ENCODE measurements at places on chromosomes 3 and 15.

DNA sequence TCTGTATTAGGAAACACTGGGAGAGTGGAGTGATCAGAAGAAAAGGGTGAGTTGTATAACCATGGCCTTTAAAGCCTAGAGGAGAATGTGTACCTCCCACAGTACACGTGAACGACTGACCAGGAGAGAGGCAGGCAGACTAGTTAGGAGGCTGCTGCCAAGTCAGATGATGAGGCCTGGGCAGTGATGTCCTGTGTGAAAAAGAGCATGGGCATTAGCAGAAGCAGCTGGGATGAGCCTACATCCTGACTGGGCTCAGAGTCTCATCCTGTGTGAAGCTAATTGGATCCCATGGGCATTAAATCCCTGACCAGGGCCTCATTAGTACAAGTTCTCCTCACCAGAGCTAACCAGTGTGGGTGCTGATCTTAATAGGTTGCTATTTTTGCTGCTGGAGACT lies 89.1 kb upstream of the SLC2A2 start:
- DNase-seq: no peak

DNA sequence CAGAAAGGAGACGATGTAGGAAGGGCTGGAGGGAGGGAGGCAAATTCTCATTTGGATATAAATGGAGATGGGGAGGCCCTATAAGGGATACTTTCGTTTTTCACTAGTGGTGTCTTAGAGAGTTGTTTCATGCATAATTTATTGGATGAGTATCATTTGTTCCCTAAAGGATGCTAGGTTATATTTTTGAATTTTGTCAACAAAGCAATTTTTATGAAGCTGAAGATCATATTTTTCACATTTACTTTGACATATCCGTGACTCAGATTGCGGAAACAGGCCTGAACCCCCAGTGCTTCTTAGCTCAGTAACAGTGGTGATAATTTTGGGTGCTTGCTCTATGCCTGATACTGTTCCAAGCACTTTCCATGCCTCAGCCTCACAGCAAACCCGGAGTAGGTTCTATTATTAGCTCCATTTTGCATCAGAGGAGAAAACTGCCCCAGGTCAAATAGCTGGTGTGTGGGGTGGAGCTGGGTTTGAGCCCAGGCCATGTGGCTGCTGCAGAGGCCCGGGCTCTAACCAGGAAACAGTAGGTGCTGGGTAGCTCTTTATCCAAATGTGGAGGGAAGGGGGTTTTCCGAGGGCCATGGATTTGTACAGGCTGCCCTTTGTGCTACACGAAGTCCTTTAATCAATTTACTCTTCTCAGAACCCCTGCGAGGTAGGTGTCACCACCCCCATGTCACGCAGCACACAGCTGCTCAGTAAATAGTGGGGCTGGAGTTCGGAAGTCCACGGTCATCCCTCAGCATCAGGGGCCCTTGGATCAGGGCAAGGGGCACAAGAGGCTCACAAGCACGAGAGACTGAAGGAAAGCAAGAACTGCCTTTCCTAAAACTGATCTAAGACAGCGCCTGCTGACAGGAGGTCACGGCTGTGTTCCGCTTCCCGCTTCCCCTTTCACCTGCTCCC lies 99.1 kb downstream of the SLC49A4 start:
- peak; percentile 51 for DNase-seq

GRCh38 chr3:64379221-64379620 lies 154.0 kb upstream of the PRICKLE2 start:
- no peak for DNase-seq

- DNase-seq: no peak
Measured at GRCh38 chr3:25723802-25724201, 59.1 kb upstream of the TOP2B start.

DNA sequence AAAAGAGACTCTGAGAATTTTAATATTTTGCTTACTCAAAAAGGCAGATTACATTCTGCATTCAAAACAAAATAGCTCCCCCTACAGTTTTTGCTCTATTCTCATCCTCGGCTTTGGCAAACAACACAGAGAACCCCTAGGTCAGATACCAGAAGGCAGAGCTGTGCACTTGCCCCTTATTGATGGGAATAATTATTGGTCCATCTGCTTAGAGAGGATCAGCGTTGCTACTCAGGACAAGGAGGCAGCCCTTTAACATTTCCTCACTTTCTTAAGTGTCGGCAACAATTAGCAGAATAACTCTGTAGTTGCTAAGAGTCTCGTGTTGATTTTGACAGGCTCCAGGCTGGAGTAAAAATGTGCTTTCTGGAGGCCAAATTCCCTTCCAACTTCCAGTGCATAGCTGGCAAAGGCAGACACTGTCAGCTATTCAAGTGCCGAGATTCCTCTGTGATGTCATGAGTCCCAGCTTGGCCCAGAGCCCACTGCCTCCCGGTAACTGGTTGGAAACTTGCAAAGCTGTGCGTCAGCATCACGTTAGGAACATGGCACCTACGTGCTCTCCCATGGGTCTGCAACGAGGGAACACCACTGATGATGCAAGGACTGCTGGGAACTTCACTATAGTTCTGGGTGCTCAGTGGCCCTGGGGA lies 482.7 kb upstream of the ADAMTS9 start:
- peak; percentile 86 for DNase-seq

GRCh38 chr3:16186086-16186485 lies 11.6 kb downstream of the GALNT15 start:
- no peak for DNase-seq

DNA sequence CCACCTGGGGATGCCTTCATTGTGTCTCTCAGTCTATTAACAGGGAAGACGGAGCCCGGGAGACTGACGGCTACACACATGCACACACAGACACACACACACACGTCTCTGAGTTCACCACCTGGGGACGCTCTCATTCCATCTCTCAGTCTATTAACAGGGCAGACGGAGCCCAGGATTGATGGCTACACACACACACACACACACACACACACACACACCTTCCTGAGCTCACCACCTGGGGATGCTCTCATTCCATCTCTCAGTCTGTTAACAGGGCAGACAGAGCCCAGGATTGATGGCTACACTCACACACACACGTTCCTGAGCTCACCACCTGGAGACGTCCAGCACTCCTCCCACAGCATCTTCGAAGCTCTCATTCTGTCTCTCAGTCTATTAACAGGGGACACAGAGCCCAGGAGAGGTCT lies 143.9 kb downstream of the OR4M2 start:
- DNase-seq: peak; percentile 14

DNA sequence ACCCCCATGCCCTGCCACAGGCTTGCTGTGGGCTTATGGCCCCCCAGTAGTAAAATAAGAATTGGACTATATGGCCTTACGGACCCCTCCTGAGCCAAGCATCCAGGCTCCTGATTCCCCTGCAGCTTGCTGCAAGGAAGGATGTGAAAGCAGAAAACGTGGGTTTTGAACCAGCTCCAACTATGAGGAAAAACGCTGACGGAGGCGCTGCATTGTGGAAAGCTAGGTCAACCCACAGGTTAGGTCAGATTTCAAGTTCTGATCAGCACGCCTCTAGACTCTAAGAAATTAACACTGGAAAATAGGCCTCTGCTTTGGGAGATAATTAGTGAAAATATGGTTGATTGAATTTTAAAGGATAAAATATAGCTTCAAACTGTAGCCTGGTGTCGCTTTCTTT lies 195.4 kb upstream of the HES1 start:
- DNase-seq: no peak

DNA sequence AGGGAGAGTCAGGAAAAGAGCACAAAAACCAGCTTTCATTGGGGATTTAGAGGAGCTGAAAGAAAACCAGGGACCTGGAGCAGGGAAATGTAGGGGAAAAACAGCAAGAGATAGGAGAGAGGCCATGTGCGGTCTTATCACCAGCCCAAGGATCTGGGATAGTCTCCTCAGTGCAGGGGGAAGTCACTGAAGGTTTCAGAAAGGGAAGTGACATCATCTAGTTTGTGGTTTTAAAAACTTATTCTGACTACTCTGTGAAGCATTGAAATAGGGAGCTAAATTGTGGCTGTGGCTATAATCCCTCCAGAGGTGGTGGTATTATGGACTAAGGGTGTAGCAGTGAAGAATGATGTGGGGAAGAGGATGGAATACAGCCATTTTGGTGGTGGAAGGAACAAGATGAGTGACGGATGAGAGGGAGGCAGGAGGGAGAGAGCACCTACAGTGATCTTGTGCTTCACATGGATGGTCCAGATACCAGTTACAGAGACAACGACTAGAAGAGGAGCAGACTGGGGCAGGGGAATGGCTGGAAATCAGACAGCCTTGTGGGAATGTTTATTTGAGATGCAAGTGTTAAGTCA lies 72.7 kb downstream of the HMG20A start:
- no peak for DNase-seq

GRCh38 chr15:77085297-77085696 lies 14.4 kb upstream of the TSPAN3 start:
- DNase-seq: no peak

DNA sequence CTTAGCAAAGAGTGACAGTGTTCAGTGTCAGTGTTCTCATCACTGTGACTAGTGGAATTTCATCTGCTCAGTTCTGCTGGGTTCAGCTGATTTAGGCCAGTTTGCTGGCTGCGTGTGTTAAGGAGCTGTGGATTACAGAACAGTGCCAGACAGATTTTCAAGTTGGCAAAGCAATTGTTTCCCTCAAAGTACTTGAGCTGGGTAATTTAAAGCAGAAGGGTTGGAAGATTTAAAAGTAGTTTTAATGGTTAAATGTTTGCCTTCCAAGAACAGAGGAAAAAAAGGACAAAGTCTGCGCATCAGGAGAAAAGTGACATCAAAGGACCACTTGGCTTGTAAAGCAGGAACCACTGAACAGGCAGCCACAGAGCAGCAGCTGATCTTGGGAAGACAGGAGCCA lies 8.7 kb downstream of the ESYT3 start:
- DNase-seq: no peak

- DNase-seq: no peak
Measured at GRCh38 chr3:121869736-121870135, 24.5 kb upstream of the SLC15A2 start.

- peak; percentile 54 for DNase-seq
Measured at GRCh38 chr3:43319376-43319775, 33.0 kb downstream of the SNRK start.

GRCh38 chr3:33575311-33575710 lies 135.1 kb upstream of the UBP1 start:
- DNase-seq: no peak

DNA sequence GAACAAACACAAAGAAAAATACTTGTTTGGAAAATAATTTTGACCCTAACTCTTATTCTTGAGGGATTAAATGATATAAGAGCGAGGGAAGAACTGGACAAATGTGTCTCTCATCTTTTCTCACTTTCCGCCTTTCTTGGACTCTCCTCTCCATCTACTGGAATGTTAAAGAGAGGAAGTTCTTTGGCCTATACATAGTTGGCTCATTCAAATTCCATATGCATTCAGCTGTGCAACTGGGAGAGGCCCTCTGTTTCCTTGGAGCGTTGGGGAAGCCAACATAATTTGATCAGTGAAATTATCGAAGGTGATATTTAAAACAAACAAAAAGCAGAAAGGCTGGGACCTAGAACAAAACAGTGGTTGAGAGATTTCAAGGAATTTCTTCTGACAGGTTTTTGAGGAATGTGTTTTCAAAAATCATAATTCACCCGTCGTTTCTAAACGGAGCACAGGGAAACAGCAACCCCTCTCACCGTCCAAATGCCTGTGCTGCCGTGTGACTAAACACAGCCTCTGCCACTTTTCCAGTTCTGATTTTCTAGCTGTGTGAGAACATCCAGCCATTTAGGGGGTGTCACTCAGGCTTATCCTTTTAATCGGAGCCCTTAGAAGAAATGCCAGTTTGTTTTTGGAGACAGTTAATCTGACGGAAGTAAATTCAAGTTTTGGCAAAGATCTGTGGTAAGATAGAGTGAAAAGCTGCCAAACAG lies 489.9 kb downstream of the SOX2 start:
- no peak for DNase-seq

- DNase-seq: no peak
Measured at GRCh38 chr3:30826531-30826942, 67.9 kb downstream of the GADL1 start.

DNA sequence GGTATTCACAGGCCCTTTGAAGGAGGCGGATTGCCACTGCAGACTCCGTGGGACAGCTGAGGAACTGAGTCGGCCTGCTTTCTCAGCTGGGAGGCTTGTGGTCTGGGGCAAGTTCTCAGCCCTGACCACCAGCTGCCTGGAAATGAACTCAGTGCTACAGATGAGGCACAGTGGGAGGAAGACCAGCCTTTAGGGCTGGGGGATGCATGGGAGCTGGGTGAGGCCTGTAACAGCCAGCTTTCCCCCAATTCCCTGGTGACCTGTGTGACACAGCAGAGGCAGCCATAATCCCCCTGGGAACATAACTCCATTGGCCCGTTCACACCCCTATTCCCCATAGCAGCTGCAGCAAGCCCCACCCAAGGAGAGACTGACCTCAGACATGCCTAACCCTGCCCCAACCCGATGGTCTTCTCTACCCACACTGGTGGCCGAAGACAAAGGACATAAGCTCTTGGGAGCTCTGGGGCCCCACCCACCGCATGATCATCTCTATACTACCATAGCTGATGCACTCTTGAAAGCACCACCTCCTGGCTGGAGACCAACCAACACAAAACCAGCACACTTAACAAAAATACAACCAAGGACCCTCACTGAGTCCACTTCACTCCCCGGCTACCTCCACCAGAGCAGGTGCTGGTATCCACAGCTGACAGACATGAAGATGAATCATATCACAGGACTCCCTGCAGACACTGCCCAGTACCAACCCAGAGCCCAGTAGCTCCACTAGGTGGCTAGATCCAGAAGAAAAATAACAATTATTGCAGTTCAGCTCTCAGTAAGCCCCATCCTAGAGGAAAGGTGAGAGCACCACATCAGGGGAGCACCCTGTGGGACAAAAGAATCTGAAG lies 24.9 kb downstream of the ZMAT3 start:
- no peak for DNase-seq

GRCh38 chr15:81024265-81024872 lies 23.6 kb downstream of the TLNRD1 start:
- DNase-seq: no peak

GRCh38 chr3:156742401-156742800 lies 68.0 kb downstream of the TIPARP start:
- no peak for DNase-seq

- no peak for DNase-seq
Measured at GRCh38 chr15:97026781-97027180, 696.3 kb downstream of the NR2F2 start.

- DNase-seq: no peak
Measured at GRCh38 chr15:101523560-101523940, 34.0 kb upstream of the PCSK6 start.

- DNase-seq: no peak
Measured at GRCh38 chr3:185114756-185115155, 38.1 kb downstream of the C3orf70 start.

DNA sequence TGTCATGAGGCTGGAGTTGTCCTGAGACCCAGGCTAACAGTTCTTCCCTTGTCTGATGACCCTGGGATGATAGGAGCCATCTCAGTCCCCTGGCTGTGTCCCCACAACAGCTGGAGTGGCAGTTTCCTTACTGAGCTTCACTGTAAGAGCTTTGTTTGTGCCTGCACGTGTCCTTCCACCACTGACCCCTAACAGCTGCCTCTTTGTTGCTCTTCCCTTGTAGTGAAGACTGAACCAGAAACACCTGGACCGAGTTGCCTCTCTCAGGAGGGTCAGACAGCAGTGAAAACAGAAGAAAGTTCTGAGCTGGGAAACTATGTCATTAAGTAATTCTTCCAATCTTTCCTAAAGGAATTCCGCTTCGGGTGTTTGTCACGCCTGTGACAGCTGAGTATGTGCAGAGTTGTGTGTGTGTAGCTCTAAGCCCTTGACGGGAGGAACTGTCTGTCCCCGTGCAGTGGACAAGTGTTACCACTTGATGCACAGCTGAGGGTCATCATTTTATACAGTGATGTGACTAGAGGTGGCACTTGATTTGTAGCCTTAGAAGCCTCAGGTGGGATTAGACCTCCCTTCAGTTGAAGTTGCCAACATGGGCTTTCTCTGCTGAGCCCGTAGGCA lies 25.0 kb downstream of the MAP6D1 start:
- no peak for DNase-seq

Data from Right ventricle myocardium superior (tissue), 1 donor.